LHCN-M2 (cell line): ENCODE measurements at places on chromosomes 3 and 15. TPM values are rescaled to one million over a fixed set of nuclear protein-coding genes. Genes with fewer than 3 reads are reported as not detected.

CPNE4 gene
- total RNA-seq: 0.06 and 0.13 TPM in 2 replicates

TMEM40 gene
- total RNA-seq: not detected in 2 replicates

TEX55 gene
- total RNA-seq: not detected in 2 replicates

TF gene
- not detected in 2 replicates for total RNA-seq

PIF1 gene
- total RNA-seq: 26.4 and 43.9 TPM in 2 replicates

DPPA4 gene
- 0.06 and 0.13 TPM in 2 replicates for total RNA-seq

GXYLT2 gene
- total RNA-seq: 7.2 and 8.3 TPM in 2 replicates

MYH15 gene
- total RNA-seq: 5.2 and 5.6 TPM in 2 replicates

DNA sequence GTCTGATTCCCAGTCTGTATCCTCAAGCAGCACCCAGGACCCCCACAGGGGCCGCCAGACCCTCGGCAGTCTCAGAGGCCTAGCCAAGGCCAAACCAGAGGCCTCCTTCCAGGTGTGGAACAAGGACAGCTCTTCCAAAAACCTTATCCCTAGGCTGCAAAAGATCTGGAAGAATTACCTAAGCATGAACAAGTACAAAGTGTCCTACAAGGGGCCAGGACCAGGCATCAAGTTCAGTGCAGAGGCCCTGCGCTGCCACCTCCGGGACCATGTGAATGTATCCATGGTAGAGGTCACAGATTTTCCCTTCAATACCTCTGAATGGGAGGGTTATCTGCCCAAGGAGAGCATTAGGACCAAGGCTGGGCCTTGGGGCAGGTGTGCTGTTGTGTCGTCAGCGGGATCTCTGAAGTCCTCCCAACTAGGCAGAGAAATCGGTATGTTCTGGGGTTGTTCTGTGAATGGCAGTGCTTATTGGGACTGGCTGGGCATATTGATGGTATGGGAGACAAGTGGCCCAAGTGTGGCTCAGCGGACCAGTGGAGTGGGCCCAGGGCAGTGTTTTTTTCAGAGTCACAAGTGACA lies 96.3 kb downstream of the RPL39L start:
- no peak for DNase-seq

- peak; percentile 77 for DNase-seq
Measured at GRCh38 chr3:124951511-124952281, 17.1 kb upstream of the MUC13 start.

DNA sequence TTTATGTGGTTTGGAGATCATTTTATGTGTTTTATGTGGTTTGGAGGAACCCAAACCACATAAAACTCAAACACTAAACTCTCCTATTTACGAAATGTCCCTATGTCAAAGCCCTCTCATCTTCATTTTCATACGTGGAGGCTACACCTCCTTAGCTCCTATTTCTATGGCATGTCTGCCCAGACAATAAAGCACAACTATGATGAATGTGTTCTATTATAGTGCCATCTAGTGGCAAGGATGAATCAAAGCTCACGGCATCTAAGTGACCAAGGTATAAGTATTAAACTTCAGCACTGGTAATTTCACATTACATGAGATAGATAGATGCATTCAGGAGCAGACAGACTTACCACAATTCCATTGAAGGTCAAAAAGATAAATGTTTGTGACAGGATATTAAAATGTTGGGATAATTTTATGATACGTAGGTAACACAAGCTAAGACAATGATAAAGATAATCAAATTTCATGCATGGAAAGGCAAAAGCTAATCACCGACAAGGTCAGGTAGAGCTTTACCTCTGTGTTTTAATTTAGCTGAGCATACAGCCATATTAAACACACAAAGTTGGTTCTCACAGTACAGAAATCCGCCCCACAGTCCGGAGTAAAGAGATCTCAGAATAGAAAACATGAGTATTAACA lies 130.6 kb upstream of the FHIT start:
- DNase-seq: peak; percentile 20

GRCh38 chr15:83498801-83499200 lies 51.7 kb downstream of the SH3GL3 start:
- DNase-seq: no peak

GRCh38 chr3:118785415-118785814 lies 249.2 kb downstream of the IGSF11 start:
- DNase-seq: no peak

DNA sequence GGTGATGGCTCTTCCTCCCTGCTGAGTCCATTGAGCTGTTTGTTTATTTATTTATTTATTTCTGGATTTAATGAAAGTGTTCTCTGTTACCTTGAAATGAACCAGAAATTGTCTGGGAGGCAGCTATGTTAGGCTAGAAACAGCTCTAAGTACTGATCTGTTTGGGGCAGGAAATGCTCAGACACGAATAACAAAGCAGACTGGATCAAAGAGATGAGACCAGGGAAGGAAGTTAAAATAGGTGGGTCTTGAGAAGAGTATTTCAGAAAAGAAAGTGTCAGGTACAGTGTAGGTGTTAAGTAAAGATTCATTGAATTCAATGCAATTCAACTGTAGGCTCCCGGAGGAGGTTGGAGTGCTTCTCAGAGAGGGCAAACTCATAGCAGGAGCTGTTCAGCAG lies 173.3 kb downstream of the IL20RB start:
- DNase-seq: no peak

- no peak for DNase-seq
Measured at GRCh38 chr3:74711913-74712512, 97.6 kb upstream of the CNTN3 start.

- DNase-seq: peak; percentile 12
Measured at GRCh38 chr15:62658498-62658897, 384.0 kb upstream of the TPM1 start.

DNA sequence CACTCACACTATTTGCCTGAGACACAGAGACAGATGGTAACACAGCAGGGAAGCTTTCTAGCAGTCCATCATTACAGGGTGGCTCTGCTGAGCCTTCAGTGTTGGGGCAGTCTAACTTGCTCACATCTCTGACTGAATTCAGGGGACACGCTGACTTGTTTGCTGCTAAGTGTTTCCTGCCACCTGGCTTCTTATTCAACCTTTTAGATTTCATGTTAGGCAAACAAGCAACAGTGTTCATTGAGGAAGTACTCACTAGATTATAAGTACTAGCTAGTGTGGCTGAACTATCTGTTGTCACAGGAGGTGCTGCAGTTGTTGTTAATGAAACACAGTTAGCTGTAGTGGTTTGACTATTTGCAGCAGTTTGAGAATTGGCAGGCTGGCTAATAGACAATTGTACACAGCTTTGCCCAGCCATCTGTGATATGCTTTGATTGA lies 37.3 kb downstream of the USF3 start:
- DNase-seq: peak; percentile 8

DNA sequence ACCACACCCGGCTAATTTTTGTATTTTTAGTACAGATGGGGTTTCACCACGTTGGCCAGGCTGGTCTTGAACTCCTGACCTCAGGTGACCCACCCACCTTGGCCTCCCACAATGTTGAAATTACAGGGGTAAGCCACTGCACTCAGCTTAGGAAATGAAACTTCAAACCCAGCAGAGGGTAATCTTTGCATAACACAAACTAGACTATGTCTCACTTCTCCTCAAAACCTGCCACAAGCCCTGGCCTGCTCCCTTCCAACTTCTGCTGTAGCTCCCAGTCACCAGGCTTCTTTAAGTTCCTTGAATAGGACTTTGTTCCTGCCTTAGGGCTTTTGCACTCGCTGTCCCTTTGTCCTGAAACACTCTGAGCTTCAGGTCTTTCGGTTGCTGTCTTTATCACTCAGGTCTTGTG lies 39.2 kb upstream of the SEMA4B start:
- DNase-seq: no peak

- DNase-seq: no peak
Measured at GRCh38 chr15:42036966-42037365, 16.1 kb upstream of the PLA2G4E start.

DNA sequence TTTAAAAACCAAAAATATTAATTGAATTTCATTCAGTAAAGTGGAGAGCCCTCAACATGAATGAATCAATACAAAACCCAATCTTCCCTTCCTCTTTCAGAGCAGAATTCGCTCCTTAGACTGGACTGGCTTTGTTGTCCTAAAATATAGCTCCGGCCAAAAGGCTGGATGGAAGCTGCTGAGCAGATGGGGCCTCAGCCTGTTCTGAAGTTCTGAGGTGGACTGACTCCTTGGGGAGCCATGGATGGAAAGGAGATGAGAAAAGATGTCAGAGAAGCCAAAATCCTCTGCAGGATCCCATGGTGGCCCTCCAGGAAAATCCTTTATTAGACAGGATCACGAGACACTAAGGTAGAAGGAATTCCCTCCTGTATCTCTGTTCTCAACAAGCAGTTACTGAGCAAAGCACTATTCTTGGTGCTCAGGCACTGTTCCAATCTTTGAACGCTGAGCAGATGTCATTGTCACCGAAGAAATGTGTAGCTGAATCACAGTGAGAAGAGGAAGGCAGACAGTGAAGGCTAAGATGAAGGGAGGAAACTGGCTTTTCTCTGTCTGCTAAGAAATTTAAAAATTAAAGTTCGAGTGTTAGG lies 122.0 kb downstream of the SEMA6D start:
- no peak for DNase-seq

GRCh38 chr3:174431717-174432116 lies 427.4 kb upstream of the NAALADL2 start:
- DNase-seq: peak; percentile 59

DNA sequence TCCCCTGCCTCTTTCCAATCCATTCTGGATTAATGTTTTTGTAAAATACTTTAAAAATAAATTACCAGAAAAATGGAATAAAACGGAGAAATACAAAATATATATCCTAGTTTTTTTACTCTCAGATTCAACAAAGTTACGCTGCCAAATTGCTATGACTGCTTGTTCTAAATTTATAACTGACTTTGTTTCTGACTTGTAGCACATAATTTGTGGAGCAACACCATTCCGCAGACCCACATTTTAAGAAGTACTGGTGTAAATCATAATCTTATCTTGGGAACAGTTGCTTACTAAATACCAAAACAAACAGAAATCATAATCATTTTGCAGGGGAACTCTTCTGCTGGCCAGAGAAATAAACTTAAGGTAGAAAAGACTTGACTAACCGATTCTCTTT lies 339.4 kb upstream of the CBLB start:
- no peak for DNase-seq

DNA sequence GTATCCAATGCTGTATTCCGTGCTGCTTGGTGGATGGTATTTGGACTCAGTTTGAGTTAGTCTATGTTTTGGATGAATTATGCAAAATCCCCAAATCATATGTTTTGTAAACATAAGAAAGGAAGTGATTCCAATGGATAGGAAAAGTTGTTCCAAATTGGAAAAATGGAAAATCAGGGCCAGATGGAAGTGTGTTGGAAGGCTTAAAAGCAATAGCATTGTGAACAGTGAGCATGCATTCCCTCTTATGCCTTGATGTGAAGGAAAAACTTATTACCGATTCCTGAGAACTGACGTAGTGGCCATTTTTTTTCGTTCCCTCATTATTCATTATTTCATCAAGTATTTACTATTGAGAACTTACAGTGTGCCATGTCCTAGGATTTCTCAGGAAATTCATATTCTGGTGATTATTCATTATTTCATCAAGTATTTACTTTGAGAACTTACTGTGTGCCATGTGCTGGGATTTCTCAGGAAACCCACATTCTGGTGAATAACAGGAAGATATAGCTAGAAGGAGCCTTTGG lies 144.1 kb upstream of the TPRG1 start:
- DNase-seq: no peak

- DNase-seq: no peak
Measured at GRCh38 chr3:29936766-29937165, 655.9 kb downstream of the RBMS3 start.

DNA sequence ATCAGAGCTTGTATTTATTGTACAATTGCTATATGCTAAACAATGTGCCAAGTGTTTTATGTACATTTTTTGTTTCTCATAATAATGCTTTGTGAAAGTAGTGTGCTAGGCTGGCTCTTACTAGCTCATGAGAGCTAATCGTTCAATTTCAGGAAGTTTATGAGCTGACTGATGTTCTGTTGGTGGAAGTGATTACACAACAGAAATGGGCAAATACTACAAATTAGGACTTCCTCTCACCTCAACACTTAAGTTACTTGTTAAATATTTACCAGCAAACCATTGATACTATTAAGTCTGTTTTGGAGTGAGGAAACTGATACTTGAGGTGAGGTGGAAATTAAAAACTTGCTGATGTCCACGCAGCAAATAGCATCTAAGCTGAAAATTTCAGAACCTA lies 32.3 kb downstream of the SLC9C1 start:
- DNase-seq: no peak

- peak; percentile 49 for DNase-seq
Measured at GRCh38 chr3:170689893-170690660, 104.2 kb upstream of the SLC7A14 start.

DNA sequence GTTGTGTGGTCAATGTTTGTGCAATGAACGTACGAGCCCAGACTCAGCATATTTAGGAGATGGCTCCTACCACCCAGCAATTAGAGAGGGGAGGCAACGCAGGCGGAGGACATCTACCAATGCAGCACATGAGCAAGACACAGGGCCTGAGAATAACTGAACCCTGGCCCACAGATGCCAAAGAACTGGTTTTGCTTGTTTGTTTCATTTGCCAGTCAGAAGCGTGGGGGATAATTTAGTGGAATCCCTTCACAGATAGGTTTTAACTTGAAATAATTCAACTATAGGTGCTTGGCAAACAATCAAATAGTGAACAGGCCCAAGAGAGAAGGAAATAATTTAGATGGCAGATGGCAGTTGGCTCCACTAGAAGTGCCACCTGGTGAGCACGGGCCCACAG lies 54.8 kb downstream of the LIPC start:
- no peak for DNase-seq

DNA sequence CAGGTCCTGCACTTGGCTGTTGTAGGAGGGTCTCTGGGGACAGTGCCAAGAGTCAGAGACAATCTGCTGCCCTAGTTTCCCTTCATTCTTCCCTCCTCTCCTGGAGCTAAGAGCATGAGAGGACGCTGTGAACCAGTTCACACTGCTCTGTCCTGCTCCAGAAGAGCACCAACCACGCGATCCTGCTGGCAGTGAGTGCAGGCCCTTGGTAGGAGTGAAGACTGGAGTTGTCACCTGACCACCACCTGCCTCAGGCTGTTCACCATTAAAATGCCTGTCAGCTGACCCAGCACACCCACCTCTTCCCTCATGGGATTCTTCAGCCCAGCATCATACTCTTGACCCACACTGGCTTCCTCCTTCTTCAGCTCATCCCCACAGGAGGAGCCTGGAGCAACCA lies 2.9 kb downstream of the TM6SF1 start:
- no peak for DNase-seq

DNA sequence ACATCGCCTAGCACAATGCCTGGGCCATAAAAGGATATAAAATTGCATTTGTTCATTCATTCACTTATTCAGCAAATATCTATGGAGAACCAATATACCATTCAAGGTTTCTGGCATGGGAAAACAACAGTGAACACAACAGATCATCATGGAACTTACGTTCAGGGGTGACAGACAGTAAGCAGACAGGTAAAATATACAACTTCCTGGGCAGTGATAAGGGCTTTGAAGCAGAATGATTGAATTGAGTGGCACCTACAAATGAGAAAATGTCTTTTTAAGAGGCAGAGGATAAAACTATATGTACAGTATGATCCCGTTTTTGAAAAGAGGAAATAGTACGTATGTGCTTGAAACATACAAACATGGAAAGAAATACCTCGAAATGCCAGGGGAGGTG lies 39.2 kb downstream of the CMTM7 start:
- DNase-seq: no peak
